Endodermal cell (in vitro differentiated cells): ENCODE measurements at places on chromosomes 11 and 22.

DNA sequence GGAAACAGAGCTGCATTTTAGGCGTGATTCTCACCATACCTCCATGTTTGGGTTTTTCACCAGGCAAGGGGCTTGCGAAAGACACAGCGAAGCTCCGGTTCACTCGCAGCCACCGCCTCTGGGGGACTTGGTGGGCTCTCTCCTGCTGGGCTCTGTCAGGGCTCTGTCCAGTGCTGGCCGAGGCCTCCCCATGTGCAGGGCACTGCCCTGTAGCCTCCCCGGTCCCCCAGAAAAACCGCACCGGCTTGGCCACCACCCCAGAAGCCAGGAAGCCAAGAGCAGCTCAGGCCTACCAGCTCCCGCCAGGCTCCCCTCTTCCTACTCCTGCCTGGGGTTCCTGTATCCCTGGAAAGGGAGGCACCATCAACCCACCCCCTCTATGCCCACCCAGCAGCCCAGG, 151.5 kb downstream of the CTTN start:
- DNase-seq = no peak

DNA sequence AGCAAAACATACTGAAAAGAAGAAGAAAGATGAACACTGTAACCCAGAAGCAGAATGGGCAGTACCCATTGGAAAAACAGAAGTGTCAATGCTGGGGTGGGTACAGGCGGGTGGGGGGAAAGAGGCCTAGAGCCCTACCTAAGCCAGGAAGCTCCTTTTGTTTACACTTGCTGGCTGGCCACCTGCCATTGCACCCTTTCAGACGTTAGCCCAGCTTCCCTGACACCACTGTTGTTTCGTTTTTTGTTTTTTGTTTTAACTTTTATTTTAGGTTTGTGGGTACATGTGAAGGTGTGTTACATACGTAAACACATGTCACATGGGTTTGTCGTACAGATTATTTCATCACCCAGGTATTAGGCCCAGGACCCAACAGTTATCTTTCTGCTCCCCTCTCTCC, 55.4 kb downstream of the PLEKHA7 start:
- DNase-seq = no peak

DNA sequence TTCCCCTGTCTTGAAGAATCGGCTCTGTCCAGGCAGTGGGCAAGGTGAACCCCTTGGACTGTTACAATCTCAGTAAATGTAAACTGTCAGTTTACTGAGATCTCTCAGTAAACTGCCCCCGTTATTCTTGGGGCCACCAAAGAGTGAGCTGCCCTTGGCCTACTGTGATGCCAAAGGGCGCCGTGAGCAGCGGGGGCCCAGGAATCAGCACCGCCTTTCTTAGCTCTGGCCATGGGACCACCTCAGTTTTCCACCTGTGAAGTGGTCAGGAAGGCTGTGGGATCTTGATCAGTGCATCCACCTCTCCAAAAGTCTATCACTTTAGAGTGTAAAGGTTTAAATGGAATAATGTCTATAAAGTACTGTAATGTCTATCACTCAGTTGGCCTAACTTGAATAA, 57.1 kb downstream of the THAP12 start:
- no peak for DNase-seq

DNA sequence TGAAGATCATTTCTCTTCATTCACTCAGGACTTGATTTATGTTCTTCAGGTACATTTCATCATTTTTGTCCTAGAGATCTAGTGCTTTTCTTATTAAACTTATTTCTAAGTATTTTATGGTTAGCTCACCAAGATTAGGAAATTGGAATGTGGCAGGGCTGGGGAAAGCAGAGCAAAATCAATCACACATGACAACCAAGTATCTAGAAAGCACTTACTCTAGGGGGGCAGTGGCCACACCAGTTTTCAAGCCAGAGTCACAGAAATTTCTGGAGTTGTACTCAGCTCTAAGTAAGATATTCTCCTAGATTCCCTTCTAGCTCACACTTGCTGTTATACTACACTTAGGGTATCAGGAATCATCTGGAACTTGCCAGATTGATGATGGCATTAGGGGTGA, 33.3 kb upstream of the MYEOV start:
- DNase-seq = no peak

DNA sequence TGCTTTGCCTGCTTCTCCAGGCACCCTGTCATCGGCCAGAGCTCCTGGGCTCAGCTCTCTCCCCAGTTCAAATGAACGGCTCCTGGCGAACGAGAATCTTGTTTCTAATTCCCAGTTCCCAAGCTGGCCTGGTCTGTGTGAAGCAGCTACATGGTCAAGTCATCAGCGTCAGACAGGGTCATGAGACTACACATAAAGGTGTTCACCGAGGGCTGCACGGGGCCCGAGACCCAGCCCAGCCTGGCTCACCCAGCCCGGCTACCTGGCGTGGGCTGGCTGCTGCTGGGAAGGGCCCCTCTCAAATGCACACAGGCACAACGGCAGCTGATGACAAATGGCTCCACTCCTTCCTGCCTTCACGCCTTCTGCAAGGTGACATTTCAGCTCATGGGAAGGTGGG, 14.6 kb upstream of the CELSR1 start:
- peak; percentile 40 for DNase-seq

DNA sequence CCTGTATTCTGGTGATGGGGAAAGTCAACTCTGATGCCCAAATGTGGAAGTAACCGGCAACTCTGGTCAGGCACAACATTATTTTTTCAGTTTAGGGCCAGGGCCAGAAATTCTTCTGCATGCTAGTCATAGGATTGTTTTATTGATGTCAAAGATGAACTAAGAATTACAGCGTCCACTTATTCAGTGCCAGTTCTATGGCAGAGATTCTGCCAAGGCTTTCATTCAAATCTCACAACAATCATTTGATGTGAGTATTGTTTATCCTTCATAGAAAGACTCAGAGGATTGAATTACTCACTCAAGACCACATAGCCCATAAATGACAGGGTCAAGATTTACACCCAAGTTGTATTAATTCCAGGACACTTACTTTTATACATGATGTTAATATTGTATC, 87.7 kb downstream of the TMPRSS5 start:
- DNase-seq = no peak

GRCh38 chr22:41612603-41613306, 8.1 kb downstream of the DESI1 start:
- DNase-seq = no peak

- DNase-seq = no peak
Observed at GRCh38 chr11:113493206-113493605, 18.0 kb upstream of the DRD2 start.

- DNase-seq = peak; percentile 59
Observed at GRCh38 chr11:47714554-47715081, 551 bp downstream of the AGBL2 start.

DNA sequence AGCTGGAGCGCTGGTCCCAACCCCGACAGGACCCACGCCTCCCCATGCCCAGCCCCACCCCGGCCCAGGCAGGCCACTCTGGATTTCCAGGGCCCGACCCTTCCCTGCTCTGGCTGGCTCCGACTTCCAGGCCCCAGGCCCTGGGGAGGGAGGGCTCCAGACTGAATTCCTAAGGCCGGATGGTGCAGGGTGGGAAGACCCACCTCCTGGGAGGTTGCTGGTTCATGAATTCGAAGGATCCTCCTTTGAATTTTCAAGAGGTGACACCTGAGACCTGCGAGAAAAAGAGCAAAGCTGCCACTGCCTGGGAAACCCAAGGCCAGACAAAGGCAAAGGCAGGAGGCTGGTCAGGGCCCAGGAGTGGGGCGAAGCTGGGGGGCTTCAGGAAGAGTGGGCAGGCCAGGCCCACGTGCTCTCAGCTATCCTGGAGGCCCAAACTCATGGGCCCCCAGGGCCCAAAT, 47.0 kb upstream of the LINC01488 start:
- DNase-seq = peak; percentile 90

GRCh38 chr11:71406681-71407080, 41.5 kb downstream of the DHCR7 start:
- DNase-seq = no peak

- no peak for DNase-seq
Observed at GRCh38 chr22:21857481-21857914, 9.9 kb downstream of the MAPK1 start.

DNA sequence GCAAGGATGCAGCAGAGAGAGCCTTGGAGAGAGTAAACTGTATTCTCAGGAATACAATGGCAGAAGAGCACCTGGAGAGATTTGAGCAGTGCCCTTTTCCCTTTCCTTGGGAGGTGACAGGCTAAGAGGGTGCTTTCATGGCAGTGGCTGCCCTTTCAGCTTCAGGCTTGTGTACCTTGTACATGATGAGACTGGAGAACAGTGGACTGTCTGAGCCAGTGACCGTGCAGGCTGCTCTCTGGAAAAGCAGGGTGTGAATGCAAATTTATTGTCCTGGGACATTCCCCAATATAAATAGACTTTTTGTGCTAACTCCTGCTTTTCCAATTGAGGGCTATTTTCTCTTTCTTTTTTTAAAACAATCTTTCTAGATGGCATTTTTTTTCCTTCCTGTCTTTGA, 99.3 kb downstream of the TRIM44 start:
- DNase-seq = no peak

- DNase-seq = peak; percentile 93
Observed at GRCh38 chr11:119741369-119742262, 12.6 kb upstream of the NECTIN1 start.

DNA sequence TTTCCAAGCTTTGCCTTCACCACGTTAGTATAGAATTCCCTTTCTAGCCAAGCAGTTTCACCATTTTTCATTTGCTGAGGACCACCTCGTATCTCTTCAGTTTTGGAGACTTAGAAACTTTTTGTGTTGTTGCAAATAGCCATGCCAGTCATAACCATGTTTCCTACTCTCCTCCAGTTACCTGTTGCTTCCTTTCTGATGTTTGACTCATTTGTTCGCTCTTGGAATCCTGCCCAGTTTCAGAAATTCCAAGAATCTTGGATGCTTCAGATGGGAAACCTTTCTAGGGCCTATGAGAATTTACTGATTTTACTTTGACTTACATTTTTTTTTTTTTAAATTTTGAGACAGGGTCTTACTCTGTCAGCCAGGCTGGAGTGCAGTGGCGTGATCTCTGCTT, 65.4 kb downstream of the PPP6R3 start:
- DNase-seq = no peak

GRCh38 chr22:18024276-18024939, at the start of gene MICAL3:
Gene MICAL3 (minus strand): TSS chr22:18024561. CDS start chr22:17906812, 117,749 bp downstream.
- peak; percentile 76 for DNase-seq

DNA sequence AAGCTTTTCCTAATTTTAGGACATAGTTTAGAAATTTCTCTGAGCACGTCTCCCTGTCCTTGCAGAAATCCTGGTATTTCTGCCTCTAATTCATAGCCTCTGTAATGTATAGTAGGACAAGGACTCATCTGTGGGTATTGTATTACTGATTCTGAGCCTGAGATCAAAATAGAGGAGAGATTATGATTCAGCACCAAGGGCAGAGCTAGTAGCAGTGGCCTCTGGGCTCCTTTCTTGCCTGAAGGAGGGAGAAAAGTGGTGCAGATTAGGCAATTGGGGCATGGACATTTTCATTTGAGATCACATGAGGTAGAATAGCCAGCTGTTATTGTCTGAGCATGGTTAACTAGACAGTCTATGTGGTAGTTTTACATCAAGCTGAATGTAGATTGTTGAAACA, 2.8 kb downstream of the MADD start:
- no peak for DNase-seq

- no peak for DNase-seq
Observed at GRCh38 chr11:27464289-27464696, 8.3 kb downstream of the LGR4 start.

DNA sequence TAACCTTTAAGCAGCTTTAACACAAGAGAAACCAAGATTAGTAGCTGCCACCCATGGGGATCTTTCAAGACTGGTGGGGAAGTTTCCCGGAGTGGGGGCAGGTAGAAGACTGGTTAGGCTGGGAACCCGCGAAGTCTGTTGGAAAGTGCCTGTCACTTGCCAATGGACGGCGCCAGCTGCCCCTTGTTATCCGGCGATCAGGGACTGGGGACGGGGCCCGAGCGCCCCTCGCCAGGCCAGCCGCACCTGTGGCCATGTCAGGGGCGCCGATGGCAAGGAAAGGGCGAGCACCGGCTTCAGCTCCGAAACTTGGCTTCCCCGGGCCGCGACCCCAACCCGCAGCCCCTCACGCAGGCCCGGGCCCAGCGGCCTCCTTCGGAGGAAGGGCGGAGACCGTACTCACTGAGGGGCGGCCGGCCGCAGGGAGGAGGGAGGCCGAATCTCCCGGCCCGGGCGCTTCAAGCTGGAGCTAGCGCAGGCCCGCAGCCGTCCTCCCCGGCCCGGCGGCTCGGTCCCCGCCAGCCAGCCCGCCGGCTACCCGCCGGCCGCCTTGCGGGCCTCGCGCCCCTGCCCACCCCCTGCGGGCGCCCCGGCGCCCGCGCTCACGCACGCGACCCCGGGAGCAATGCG, 539 bp downstream of the EIF4ENIF1 start:
- DNase-seq = peak; percentile 77

DNA sequence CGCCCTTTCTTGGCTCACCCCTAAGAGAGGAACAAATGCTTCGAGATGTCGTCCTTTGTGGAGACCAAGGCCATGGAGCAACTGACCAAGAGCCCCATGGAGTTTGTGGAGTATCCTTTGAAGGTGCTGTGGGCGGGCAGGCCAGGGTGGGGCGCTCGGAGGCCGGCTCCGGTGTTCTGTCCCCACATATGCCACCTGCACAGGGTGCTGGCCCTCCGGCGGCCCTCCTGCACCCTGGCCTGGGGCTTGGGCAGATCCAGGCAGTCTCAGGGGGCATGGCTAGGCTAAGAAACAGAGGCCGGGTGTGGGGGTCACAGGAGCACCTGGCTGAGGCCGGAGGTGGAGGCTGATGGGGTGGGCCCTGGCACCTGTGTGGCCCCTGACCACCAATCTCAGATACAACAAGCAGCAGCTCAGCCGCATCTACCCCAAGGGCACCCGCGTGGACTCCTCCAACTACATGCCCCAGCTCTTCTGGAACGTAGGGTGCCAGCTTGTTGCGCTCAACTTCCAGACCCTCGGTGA, 10.3 kb downstream of the PLCB3 start:
- no peak for DNase-seq

DNA sequence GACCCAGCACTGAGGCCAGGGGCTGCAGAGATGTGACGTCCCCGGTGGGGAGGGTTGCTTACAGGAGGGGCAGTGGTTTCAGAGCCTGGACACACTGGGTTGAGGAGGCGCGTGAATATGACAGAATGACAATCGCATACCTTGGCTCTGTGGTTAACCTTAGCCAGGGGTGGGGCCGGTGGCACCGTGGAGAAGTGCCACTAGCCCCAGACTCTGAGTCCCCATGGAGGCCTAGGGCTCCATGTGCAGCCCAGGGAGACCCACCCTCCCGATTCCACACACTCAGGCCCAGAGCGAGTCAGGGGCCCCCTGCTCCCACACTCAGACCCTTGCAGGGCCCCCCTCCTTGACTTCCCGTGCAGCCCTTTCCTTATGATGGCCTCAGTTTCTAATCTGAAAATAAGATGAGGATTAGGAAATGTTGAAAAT, 3.6 kb upstream of the ACR start:
- DNase-seq = no peak

DNA sequence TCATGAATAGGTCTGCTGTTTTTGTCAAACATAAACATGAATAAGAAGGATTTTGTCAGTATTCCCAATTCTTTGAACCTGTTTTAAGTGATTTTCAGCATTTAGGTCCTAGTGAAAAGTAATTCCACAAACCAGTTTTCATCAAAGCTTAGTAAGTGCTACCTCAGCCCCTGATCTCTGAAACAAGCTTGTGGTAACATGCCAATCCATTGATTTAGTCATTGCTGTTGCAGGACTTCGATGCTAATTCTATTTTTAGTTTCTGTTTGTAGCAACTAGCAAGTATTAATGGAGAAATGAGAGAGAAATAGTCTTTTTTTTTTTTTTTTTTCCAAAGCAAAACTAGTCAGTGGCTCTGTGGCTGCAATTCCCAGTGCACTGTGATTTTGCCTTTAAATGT, 91.4 kb downstream of the JRKL start:
- DNase-seq = no peak
